ENCODE measurements at places on chromosomes 4 and X.

DNA sequence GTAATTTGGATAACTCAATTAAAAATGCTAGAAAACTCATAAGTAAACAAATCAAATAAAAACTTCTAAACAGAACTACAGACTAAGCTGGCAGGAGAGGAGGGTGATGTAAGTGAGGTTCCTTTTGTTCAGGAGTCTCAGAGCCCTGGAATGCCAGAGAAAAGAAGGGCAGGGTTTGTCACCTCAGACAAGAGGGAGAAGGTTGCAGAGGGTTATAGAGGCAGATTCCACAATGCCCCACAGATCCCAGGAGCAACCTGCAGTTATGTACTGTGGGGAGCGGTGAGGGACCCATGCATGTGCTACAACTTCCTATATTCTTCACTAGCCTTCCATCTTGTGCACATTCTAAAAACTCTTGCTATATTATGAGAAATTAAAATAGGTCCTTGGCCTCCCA is 129.7 kb downstream of the CFAP299 start:
- DNase-seq, result peak; percentile 8

DNA sequence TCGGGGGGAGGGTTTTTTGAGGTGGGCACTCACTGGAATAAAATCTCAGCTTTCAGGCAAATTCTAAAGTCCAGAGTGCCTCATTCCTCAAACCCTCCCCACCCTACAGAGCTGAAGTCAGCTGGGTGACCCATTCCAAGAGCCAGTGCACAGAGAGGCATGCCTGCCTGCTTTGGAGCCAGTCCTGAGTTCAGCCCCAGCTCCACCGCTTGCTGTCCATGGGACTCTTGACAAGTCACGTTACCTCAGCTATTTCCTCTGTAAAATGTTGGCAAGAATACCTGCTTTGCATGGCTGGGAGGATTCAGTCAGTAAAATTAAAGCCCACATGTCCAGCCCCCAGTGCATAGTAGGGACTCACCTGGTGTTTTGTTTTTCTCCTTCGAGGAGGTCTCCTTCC is 125.9 kb upstream of the PJA1 start:
- DNase-seq, result no peak

DNA sequence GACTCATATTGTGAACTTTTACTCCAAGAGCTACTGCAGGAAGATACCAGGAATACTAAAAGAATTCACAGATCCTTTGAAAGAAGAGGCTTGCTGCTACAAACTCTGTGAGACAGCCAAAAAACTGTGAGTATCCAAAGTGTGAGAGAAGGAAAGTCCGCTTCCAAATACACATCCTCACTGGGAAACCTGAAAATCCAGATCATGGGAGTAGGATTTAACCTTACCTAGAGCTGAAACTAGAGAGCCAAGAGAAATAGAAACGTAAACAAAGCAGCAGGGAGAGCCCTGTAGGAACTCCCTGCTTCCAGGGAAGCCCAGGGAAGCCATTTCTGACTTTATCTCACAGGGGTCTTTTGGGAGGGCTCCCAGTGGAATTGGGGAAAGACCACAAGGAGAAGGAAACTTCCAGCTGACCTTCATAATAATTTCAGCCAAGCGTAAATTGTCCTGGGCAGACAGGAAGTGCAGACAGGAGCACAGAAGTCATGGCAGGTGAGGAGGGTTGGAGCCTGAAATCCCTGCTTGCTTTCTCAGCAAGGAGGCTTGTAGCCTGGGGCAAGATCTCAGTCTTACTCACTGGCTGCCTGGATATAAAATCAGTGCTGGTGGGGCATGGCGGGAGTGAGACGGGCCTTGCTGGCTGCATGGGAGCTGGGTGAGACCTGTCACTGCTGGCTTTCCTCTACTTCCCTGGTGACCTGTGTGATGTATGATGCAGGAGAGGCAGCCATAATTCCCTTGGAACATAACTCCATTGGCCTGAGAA is 26.2 kb upstream of the NFKB1 start:
- DNase-seq, result no peak

DNA sequence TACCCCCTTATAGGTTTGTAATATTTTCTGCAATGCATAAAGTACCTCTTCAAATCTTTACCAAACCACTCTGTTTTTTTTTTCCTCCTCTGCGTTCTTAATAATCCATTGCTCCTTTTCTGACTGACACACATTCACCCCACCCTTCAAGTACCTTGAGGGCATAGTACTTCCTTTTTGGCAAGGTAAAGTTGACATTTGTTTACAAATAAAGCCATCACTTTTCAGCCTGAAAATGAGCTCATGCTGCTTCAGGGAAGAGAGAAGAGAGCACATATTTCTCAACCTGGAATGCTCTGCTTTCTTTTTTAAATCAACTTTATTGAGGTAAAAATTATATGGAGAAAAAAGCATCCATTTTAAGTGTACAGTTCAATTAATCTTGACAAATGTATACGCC is 113.9 kb downstream of the AGTR2 start:
- peak; percentile 87 for DNase-seq

DNA sequence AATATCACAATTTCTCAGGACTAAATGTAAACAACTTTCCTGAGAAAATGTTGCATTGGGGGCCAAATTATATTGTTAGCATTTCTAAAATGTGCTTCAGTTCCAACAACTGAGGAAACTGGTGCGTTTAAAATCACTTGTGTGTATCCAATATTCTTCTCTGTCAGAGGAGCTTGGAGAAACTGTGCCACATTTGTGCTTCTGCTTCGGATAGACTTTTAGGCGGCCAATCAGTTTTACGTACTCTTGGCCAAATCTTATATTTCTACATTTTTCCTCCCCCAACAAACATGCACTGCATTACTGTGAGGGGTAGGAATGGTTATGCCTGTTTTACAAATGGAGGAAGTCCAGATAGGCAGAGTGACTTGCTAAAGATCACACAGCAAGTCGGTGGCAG is 27.4 kb upstream of the TRPC5OS start:
- no peak for DNase-seq

GRCh38 chr4:181745933-181746625 is 497.1 kb upstream of the TENM3 start:
- DNase-seq, result peak; percentile 73

DNA sequence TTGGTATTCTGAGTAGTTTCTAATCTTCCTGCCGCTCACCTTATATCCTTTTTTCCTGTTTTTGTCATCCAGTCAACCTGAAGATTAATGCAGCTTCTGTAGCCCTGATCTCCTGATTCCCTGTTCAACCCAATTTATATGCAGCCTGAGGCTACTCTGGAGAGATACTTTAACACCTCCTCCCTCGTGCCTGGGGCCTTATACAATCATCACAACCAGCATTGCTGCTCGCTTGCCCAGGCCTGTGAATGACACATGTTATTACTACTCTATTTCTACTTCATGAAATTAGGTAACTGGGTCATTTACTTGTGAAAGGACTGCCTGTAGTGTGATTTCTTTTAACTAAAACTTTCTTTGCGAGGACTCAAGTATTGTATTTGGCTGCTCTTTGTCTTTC is 33.7 kb upstream of the WDR17 start:
- DNase-seq, result peak; percentile 3

DNA sequence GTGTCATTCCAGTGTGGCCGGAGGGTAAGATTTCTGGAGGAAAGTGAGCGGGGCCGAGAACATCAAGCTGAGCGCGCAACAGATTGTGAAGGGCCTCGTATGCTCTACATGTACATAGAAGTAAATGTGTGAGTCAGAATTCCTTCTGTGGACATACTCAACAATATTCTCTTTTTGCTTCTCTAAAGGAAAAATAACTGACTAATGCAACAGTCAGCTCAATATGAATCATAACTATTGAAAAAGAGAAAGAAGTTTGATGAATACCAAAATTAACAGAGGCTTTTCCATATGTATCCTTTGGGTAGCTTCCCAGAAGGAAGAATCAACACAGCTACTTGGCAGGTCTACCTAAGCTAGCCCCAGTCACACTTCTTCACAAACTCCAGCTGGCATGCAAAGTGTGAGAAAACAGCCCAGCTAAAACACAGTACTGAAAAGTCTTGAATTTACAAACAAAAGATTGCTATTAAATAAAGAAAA is 87.5 kb upstream of the ZFP42 start:
- peak; percentile 56 for DNase-seq

DNA sequence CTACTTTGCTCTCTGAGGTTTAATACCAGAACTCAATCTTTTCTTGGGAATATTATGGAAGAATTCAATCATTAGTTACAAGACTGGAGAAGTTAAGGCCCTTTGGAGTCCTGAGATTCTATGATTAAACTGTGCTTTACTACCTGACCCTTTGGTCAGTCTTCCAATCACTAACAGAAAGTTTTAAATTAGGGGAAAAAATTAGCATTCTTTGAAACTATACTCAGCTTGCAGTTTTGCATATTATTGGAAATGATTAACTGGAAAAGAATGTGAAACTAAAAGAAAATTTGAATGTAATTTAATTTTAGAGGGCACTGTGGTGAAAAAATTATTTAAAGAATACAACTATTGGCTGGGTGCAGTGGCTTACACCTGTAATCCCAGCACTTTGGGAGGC is 18.7 kb upstream of the GPR34 start:
- peak; percentile 7 for DNase-seq

DNA sequence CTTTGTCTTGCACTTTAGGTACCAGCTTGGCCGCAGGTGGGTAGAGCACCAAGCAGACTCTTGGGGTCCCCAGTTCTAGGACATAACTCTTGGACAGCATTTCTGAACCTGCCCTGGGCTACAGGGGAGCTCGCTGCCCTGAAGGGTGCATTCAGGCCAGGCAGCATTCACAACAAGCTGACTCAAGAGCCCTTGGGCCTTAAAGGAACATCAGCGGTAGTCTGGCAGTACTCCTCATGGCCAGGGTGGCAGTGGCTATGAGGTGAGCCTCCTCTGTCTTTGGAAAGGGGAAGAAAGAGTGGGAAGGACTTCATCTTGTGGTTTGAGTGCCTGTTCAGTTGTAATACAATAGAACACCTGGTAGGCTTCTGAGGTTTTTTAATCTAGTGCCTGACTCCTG is 24.8 kb upstream of the SMARCA5 start:
- DNase-seq, result peak; percentile 4

Measured in M059J (cell line).